ENCODE measurements at places on chromosomes 1 and 21. TPM values are rescaled to one million over a fixed set of nuclear protein-coding genes. Genes with fewer than 3 reads are reported as not detected.

The SPRR2G gene
- not detected for total RNA-seq

The NEGR1 gene
- 22.7 TPM for total RNA-seq

The SYPL2 gene
- 1.8 TPM for total RNA-seq

The OVAAL gene
- total RNA-seq = not detected

The SPATA6 gene
- 7.6 TPM for total RNA-seq

The FAM163A gene
- not detected for total RNA-seq

The COL8A2 gene
- total RNA-seq = 15.2 TPM

The CYP2J2 gene
- not detected for total RNA-seq

The MEGF6 gene
- total RNA-seq = 61.9 TPM

The ARHGAP30 gene
- total RNA-seq = not detected

The SPRR1A gene
- not detected for total RNA-seq

The NEK2 gene
- 2.4 TPM for total RNA-seq

The POU3F1 gene
- total RNA-seq = under 0.01 TPM

The LCE3D gene
- total RNA-seq = not detected

The TMEM61 gene
- not detected for total RNA-seq

The BLACAT1 gene
- not detected for total RNA-seq

The NTNG1 gene
- 3.6 TPM for total RNA-seq

The LZIC gene
- total RNA-seq = 37.6 TPM

The RHCE gene
- total RNA-seq = 0.88 TPM

The LRRN2 gene
- total RNA-seq = not detected

The TRPM2 gene
- total RNA-seq = 0.36 TPM

The WNT3A gene
- total RNA-seq = not detected

Data from osteoblast (primary cell).